ENCODE measurements at places on chromosomes 13 and 19.

DNA sequence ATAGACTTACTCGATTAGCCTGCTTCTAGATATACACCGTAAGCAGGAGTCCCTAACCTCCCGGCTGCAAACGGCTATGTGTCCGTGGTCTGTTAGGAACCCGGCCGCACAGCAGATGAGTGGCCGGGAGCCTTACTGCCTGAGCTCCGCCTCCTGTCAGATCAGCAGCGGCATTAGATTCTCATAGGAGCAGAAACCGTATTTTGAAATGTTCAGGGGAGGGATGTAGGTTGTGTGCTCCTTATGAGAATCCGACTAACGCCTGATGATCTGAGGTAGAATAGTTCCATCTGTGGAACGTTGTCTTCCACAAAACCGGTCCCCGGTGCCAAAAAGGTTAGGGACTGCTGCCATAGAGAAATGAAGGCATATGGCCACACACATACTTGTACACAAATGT is 1491.9 kb downstream of the SLITRK5 start:
- H3K36me3 ChIP-seq = no peaks in the 10 kb centered on the region
- H3K27me3 ChIP-seq = no peaks in the 10 kb centered on the region
- no peak overlapping the region for H3K4me3 ChIP-seq
- DNase-seq = no peak

DNA sequence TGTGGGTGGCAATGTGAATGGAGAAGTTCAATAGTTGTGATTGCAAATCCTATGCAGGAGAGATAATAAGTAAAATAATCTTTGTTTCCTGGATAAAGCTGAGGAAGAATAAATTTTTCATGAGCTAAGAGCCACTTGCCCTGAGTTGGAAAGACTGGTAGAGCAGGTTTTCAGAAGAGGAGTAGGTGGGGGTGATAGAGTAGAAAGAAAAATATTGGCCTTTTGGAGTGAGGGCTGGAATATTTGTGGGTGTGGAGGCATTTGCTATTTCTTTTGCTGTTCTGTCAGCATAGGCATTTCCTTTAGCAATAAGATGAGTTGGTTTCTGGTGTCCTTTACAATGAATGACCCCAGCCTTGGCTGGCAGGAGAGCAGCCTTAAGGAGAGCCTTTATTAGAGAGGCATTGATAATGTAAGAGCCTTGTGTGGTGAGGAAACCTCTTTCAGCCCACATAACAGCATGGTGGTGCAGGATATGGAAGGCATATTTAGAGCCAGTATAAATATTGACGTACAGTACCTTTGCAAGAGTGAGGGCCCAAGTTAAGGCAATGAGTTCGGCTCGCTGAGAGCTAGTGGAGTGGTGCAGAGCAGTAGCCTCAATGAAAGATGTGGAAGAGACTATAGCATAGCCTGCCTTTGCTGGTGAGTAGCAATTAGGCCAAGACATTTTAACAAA is 11.6 kb upstream of the ZNF431 start:
- no peak overlapping the region for H3K27ac ChIP-seq
- H3K36me3 ChIP-seq = no peaks in the 10 kb centered on the region
- no peaks in the 10 kb centered on the region for H3K27me3 ChIP-seq
- H3K4me1 ChIP-seq = no peaks in the 10 kb centered on the region

GRCh38 chr13:110572778-110573118 is 11.2 kb upstream of the RAB20 start:
- H3K4me3 ChIP-seq = no peak overlapping the region
- no peaks in the 10 kb centered on the region for H3K36me3 ChIP-seq
- no peak for DNase-seq
- peaks cover 26% of the 10 kb centered on the region for H3K27me3 ChIP-seq
- H3K4me1 ChIP-seq = no peaks in the 10 kb centered on the region

DNA sequence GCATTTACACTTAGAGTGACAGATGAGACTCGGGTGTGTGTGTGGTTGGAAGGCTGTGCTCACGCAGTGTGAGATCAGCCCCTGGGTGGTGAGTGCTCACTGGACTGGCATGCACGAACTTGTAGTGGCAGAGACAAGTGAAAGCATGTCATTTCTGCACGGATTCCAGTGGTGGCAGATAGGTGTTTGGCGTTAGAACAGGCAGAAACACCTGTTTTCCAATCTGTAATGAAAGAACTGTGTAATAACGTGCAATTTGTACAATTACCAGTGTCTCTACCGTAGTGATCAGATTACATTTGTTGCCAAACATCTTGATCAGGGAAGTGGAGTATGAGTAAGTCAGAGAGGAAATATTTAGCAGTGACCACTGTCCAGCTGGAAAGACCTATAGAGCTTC is 8.2 kb downstream of the LAMP1 start:
- no peak overlapping the region for H3K27ac ChIP-seq
- no peak for DNase-seq
- H3K36me3 ChIP-seq = no peaks in the 10 kb centered on the region
- no peak overlapping the region for H3K4me3 ChIP-seq

- H3K36me3 ChIP-seq = no peaks in the 10 kb centered on the region
- no peak overlapping the region for H3K4me3 ChIP-seq
- H3K27me3 ChIP-seq = peaks cover 2% of the 10 kb centered on the region
- no peak for DNase-seq
- no peak overlapping the region for H3K27ac ChIP-seq
- H3K4me1 ChIP-seq = no peaks in the 10 kb centered on the region
These were observed 47.0 kb downstream of the CBY2 start for GRCh38 chr13:45748941-45749759.

DNA sequence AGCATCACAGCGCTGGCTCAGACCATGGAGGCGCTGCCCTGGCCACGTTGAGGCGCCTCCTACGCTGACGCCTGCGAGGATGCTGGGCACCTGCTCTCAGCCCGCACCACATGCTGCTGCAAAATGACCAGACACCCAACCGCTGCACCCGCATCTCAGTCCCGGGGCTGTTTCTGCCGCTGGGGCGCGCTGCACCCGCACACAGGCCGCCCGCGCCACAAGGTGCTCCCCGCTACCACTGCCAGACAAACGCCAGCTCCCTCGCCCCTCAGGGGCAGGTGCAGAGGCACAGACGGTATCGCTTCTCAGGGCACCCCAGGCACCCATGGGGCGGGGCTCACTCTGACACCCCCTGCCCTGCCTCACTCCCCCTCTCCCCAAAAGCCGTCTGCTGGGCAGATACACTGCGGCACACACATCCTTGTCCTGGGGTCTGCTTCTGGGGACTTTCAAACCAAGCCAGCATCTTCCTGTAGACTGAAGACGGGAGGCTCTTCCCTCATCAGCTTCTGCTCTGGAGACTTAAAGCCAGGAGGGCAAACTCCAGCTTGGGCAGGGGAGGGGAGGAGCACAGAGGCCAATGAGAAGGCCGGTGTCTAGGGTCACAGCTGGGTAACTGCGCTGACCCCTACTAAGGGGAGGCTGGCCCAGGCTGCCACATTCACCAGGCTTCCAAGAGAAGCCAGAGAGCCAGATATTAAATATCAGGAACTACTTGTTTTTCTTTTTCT is 16.3 kb downstream of the CHERP start:
- H3K27me3 ChIP-seq = no peaks in the 10 kb centered on the region
- H3K36me3 ChIP-seq = peaks cover 71% of the 10 kb centered on the region
- H3K27ac ChIP-seq = no peak overlapping the region
- no peaks in the 10 kb centered on the region for H3K4me1 ChIP-seq
- no peak for DNase-seq

- H3K4me3 ChIP-seq = no peak overlapping the region
- H3K27me3 ChIP-seq = no peaks in the 10 kb centered on the region
- no peak for DNase-seq
- H3K36me3 ChIP-seq = no peaks in the 10 kb centered on the region
- no peaks in the 10 kb centered on the region for H3K4me1 ChIP-seq
These were observed 104.1 kb downstream of the FRY start for GRCh38 chr13:32135655-32136054.

- H3K27me3 ChIP-seq = no peaks in the 10 kb centered on the region
- H3K4me3 ChIP-seq = peak overlapping the region; percentile 78
- no peaks in the 10 kb centered on the region for H3K36me3 ChIP-seq
- DNase-seq = no peak
These were observed 599 bp upstream of the ZNF784 start for GRCh38 chr19:55625004-55625326.

DNA sequence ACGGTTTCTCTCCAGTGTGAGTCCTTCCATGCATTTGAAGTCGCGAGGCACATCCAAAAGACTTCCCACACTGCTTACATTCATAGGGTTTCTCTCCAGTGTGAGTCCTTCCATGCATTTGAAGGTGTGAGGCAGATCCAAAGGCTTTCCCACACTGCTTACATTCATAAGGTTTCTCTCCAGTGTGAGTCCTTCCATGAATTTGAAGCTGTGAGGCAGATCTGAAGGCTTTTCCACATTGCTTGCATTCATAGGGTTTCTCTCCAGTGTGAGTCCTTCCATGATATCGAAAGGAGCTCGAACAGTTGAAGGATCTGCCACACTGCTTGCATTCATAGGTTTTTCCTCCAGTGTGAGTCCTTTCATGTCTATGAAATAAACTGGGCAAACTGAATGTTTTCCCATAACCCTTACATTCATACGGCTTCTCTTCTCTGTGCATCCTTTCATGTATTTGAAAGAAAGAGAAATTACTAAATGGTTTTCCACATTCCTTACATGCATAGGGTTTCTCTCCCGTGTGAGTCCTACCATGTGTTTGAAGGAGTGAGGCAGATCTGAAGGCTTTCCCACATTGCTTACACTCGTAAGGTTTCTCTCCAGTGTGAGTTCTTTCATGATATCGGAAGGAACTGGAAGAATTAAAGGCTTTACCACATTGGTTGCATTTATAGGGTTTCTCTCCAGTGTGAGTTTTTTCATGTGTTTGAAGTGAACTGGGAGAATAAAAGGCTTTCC is 20.3 kb downstream of the ZNF433 start:
- H3K4me1 ChIP-seq = no peaks in the 10 kb centered on the region
- H3K27me3 ChIP-seq = no peaks in the 10 kb centered on the region
- H3K27ac ChIP-seq = no peak overlapping the region
- DNase-seq = no peak
- H3K36me3 ChIP-seq = peaks cover 13% of the 10 kb centered on the region
- no peak overlapping the region for H3K4me3 ChIP-seq

DNA sequence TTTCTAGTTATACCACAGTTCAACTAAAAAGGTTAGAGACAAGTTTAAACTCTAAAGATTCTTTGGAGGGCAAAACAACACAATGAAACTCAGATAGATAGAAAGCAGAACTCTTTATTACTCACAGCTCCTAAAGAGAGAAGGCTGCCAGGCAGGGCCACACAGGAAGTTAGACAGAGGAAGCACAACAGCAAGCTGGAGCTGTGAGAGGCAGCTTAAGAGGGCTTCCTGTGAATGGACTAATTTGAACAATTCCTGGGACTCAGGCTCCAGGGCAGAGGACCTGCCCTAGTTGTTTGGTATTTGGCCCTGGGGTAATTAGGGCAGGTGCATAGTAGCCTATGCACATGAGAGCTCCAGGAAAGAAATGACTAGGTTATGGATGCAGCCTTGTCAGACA is 803.6 kb downstream of the DIAPH3 start:
- no peaks in the 10 kb centered on the region for H3K36me3 ChIP-seq
- DNase-seq = peak; percentile 59
- H3K4me1 ChIP-seq = peaks cover 21% of the 10 kb centered on the region
- H3K27ac ChIP-seq = no peak overlapping the region
- H3K4me3 ChIP-seq = no peak overlapping the region

- no peak for DNase-seq
- H3K36me3 ChIP-seq = no peaks in the 10 kb centered on the region
- H3K4me1 ChIP-seq = no peaks in the 10 kb centered on the region
- H3K4me3 ChIP-seq = no peak overlapping the region
These were observed 890.9 kb downstream of the PCDH9 start for GRCh38 chr13:66339214-66339613.

GRCh38 chr19:32864318-32865007 is 5.1 kb downstream of the SLC7A9 start:
- DNase-seq = no peak
- H3K27ac ChIP-seq = no peak overlapping the region
- no peak overlapping the region for H3K4me3 ChIP-seq

GRCh38 chr13:113420232-113420631 is 33.1 kb downstream of the ADPRHL1 start:
- no peak overlapping the region for H3K4me3 ChIP-seq
- no peak overlapping the region for H3K27ac ChIP-seq
- H3K27me3 ChIP-seq = no peaks in the 10 kb centered on the region
- H3K36me3 ChIP-seq = no peaks in the 10 kb centered on the region

DNA sequence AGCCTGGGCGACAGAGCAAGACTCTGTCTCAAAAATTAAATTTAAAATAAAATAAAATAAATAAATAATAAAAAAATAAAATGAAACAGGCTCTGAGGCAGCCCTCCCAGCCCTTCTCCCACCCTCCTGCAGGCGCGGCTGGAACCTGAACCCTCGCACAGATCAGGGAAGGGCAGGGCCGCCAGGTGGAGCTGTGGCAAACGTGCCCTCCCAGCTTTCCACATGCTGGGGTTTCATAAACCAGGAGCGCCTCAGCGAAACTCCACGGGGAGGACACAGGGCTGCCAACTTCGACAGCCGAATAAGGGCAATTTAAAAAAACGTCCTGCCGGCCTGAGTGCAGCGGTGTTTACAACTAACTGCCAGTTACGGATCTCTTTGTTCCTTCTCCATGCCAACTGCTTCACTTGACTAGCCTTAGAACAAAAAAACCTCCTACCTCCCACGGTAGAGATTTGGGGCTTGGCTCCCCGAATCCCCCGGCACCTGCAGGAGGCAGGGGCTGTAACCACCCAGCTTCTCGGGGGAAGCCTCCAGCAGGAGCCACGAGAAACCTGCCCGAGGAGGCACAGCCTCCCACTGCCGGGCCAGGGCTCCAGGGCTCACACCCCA is 15.9 kb downstream of the ZNF787 start:
- no peaks in the 10 kb centered on the region for H3K27me3 ChIP-seq
- no peak overlapping the region for H3K27ac ChIP-seq
- no peak overlapping the region for H3K4me3 ChIP-seq

DNA sequence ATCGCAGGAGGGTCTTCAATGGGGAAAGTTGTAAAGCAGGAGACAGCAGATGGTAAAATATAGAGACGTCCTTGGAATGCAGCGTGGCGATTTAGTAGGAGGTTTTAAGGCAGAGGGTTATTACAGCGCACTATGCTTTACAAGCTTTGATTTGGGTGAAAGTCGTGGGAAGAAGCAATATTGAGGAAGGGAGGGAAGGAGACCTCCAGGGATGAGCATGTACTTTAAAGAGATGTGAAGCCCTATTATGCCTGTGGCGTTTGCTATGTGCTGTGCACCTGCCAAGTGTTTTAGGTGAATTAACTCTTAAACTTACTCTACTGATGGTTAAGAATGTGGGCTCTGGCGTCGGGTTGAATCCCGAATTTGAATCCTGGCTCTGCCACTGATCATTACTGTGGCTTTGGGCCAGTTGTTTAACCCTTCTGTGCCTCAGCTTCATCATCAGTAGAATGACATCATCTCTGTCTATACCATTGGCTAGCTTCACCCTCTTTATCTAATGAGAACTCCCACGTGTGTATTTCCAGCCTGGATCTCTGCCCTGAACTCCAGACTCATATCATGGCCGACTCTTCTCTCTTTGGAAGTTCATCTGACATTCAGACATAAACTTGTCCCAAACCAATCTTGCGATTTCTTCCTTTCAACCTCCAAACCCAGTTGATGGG is 583 bp downstream of the CCDC61 start:
- H3K27ac ChIP-seq = peak overlapping the region; percentile 64
- peak overlapping the region; percentile 95 for H3K4me3 ChIP-seq
- DNase-seq = no peak
- H3K36me3 ChIP-seq = no peaks in the 10 kb centered on the region

GRCh38 chr13:47327861-47328260 is 431.0 kb upstream of the HTR2A start:
- no peak for DNase-seq
- H3K4me1 ChIP-seq = no peaks in the 10 kb centered on the region
- no peaks in the 10 kb centered on the region for H3K27me3 ChIP-seq
- H3K4me3 ChIP-seq = no peak overlapping the region
- H3K36me3 ChIP-seq = no peaks in the 10 kb centered on the region

- no peaks in the 10 kb centered on the region for H3K4me1 ChIP-seq
- no peak overlapping the region for H3K27ac ChIP-seq
- H3K36me3 ChIP-seq = no peaks in the 10 kb centered on the region
- no peak overlapping the region for H3K4me3 ChIP-seq
- H3K27me3 ChIP-seq = no peaks in the 10 kb centered on the region
These were observed 319.0 kb downstream of the ZNF536 start for GRCh38 chr19:30690935-30691818.
